ENCODE measurements at places on chromosomes 2 and 18.

DNA sequence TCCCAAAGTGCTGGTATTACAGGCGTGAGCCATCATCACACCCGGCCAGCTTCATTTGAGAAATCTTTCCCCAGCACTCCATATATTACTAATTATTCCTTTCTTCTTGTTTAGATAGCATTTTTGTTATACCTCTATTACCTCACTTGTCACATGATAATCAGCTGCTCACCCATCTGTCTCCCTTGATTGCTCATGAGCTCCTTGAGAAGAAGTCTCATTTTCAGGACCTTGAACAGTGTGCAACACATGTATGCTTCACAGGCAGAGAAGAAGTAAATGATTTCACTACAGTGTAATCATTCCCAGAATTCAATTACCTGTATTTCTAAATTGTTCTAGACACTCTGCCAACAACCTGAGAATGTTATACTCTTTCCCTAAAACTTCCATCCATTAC is 6.2 kb downstream of the PAIP2B start:
- peak; percentile 5 for DNase-seq

GRCh38 chr18:63882333-63883141 is 5.0 kb upstream of the SERPINB2 start:
- DNase-seq, result no peak

- DNase-seq, result no peak
These were observed 29.8 kb upstream of the TAF1B start for GRCh38 chr2:9813312-9814128.

DNA sequence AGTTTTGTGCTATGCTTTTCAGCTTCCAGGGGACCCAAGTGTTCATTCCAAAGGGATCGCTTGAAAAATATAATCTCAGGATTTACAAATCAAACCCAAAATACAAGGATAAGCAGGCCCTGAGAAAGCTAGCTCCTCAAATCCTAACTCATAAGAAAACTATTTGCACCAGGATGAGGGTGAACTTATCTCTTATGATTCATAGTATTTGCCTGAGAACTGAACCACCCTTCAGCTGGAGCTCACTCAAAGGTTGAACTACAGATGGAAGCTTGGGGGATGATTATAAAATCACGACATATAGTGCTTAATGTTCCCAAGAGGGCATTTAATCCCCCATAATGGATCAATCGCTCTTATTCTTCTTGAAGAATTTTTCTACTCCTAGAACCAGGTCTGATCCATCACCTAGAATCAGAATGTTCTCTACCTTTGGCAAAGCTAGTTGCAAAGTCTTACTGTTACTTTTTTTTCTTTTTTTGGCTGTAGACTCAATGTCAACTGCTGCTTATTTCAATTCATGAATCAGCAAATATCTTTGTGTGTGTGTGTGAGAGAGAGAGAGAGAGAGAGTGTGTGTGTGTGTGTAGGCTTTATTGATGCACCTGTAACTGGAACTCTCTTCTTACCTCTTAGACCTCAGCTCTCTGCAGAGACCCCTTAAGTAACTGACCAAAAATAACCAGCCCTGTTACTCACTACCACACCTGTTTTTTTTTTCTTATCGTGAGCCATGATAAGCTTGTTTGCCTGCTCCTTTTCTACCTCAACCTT is 44.8 kb downstream of the ARL4C start:
- no peak for DNase-seq

- DNase-seq, result no peak
These were observed 1.5 kb downstream of the KCNIP3 start for GRCh38 chr2:95298486-95299111.

DNA sequence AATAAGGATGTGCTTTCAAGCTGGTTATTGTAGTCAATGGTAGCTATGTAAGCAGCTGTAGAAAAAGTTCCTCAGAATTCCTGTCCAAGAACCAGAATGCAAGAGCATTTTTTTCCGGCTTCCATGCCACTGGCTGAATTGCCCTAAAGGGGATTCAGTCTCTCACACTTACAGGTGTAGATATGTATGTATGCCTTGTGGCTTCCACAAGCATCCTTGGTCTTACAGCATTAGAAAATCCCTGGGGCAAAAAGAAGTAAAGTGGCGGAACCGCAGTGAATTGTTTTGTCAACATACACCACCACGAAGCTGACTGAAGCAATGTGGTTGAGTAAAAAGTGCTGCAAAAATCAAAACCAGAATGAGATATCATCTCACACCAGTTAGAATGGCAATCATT is 54.6 kb downstream of the FANCL start:
- DNase-seq, result no peak

DNA sequence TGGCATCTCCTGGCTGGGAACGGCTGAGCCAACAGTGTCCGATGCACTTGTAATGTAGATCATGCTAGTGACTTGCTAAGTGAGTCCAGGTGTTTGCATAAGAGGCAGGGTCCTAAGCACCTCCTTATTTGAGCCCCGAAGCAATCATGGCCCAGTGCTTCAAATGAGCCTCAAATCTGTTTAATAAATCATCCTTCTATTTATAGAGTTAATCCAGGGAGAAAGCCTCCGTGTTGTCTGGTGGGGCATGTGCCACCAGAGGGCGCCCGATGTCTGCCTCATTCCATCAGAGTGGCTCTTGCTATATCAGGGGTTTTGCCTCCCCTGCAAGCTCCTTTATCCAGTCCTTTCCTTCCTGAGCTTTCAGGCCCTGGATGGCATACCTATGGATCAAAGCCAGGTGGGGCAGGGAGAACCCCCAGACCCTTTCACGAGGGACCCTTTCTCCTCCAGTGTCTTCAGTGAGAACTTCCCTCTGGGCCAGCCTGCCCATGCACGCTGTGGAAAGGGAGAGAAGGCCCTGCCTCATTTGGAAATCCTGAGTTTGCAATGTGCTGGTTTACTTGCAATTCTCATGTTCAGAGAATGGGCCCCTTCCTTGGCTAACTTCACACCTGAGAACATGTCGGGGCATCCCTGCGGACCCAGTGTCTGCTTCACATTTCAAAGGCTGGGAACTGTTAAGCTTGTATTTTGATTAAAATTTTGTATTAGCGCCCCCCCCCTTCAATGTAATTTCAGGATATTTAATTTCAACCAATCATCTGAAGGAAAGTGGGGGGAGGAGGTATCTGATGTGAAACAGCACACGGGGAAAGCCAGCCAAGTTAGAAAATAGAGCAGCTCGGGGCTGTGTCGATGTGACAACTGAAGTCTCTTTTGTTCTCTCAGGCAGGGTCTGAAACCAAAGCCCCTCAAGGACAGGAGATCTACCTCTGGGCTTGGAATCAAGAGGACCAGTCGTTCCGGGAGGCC is 39.7 kb downstream of the RDH14 start:
- DNase-seq, result peak; percentile 68

DNA sequence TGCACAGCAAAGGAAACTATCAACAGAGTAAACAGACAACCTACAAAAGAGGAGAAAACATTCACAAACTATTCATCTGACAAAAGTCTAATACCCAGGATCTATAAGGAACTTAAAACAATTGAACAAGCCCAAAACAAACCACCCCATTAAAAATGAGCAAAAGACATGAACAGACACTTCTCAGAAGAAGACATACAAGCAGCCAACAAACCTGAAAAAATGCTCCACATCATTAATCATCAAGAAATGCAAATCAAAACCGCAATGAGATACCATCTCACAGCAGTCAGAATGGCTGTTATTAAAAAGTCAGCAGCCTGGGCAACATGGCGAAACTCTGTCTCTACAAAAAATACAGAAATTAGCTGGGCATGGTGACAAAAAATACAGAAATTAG is 110.2 kb upstream of the LDLRAD4 start:
- no peak for DNase-seq

DNA sequence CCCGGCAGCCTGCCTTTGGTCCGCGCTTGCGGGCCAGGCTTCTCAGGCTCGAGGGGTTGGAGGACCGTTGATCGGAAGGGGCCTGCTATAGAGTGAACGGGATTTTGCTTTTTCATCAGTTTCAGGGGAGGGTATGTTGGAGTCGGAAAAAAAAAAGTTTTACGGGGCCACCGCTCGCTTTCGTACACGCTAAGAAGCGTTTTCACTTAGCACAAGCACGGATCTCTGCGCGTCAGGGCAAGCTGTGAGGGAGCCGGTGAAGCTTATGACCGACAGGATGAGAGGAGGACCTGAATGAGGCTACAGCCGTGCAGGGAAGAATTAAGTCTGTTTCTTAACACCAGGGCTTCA is 443 bp downstream of the CPSF3 start:
- no peak for DNase-seq

GRCh38 chr2:45839508-45840251 is 188.2 kb downstream of the PRKCE start:
- DNase-seq, result no peak

DNA sequence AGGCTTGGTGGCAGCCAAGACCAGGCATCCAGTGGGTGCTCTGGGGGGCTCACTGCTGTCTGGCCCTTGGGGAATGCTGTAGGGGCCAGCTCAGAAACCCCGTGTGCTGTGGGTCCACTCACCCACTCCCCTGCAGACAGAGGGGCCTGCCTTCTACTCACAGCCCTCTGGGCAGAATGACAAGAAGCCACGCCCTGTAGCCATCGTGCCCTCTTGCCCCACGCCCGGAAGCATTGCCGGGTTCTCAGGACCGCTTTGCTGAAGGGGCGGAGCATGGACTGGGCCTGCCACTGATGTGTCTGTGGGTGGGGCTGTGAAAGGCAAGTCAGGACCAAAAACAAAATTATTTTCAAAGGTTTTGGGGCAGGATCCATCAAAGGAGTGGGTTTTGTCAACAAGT is 27.8 kb downstream of the GLI2 start:
- DNase-seq, result no peak

- DNase-seq, result no peak
These were observed 968 bp upstream of the ASTL start for GRCh38 chr2:96139181-96139758.

DNA sequence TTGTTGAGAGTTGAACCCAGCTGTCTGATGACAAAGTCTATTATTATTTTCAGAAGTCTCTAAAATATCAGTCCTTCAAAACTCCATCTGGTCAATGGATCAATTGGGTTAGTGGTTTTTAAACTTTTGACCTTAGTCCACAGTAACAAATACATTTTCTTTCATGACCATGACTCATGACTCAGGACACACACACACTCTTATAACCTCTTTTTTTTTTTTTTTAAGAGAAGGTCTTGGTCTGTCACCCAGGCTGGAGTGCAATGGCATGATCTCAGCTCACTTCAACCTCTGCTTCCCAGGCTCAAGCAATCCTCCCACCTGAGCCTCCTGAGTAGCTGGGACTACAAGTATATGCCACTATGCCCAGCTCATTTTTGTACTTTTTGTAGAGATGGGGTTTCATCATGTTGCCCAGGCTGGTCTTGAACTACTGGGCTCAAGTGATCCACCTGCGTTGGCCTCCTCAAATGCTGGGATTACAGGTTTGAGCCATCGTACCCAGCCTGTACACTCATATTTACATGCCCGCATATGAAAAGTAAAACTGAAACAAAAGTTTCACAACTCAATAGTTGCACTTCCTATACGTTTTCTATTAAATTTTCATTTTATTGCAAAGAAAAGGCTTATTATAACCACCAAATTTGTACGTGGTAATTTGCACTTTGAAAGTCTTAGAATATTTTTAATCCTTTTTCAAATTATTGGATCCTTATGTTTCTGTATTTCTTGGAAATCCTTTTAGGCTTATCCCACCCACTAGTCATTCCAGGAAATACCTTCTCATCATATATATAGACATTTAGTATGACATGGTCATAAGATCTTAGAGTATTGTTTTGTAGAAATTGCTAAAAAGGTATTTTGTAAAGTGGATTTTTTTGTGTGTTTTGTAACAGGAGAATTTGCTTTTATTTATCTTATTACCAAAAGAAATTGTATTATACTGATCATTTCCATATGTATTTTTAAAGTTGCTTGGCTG is 199.0 kb downstream of the LPIN1 start:
- no peak for DNase-seq

DNA sequence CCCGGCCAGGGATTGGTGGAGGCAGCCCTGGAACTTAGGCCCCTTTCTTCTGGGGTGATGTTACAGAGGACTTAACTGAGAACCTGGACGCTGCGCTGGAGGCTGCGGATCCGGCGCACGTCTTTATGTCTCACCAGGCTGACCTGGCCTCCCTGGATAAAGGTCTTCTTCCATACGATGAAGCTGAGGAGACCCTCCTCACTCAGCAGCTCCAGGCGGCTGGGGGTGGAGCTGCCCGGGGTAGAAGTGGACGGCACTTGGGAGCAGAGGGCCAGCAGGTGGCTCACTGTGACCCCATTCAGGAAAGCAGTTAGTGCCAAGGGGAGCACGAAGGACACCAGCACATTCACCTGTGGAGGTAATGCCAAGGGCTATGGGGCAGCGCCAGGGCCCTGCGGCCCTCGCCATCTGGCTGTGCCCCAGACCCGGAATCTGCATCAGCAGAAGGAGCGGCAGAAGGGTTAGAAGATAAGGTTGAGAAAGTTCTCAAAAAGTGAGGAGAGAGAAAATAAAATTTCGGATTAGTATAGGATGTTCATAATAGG is 8.0 kb downstream of the NTSR2 start:
- DNase-seq, result no peak

DNA sequence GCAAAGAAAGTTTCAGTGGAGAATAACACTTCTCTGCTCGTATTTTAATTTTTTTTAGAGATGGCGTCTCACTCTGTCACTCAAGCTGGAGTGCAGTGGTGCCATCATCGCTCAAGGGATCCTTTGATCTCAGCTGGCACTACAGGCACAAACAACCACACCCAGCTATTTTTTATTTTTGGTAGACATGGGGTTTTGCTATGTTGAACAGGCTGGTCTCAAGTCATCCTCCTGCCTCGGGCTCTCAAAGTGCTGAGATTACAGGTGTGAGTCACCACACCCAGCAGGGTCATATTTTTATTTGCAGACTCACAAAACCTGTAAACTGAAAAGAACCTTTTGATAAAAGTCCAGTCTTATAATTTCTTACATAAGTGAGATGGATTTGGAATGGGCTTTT is 2.6 kb downstream of the TRAK2 start:
- DNase-seq, result no peak

GRCh38 chr2:28736034-28736433 is 15.6 kb upstream of the PPP1CB start:
- DNase-seq, result no peak

GRCh38 chr2:177535958-177536504 is 143.5 kb downstream of the AGPS start:
- DNase-seq, result no peak

DNA sequence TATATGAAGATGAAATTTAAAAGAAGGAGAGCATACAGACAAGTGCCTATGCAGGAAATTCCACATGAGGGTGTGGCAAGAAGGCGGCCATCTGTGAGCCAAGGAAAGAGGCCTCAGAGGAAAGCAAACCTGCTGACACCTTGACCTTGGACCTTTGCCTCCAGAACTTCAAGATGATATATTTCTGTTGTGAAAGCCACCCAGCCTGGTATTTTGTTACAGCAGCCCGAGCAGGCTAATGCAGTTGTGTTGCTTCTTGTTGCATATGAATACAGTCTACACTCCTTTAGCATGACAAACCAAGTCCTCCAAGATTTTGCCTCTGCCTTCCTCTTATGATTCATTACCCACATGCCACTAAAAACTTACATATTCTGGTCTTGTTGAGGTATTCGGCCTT is 374.8 kb upstream of the TRIB2 start:
- DNase-seq, result no peak
